HT1080 (cell line): ENCODE measurements at places on chromosomes 11 and 22. TPM values are rescaled to one million over a fixed set of nuclear protein-coding genes. Genes with fewer than 3 reads are reported as not detected.

OR51B2 gene
- total RNA-seq = 4.4 and 5.8 TPM in 2 replicates

DNA sequence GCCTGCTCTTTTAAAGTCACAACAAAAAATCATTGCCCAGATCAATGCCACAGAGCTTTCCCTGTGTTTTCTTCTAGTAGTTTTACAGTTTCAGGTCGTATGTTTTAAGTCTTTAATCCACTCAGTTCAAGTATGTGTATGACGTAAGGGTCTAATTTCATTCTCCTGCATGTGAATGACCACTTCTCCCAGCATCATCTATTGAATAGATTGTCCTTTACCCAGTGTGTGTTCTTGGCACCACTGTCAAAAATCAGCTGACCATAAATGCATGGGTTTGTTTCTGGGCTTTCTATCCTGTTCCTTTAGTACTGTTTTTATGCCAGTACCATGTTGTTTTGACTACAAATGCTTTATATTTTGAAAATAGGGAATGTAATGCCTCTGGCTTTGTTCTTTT lies 28.1 kb downstream of the INTS4 start:
- DNase-seq = no peak

DNA sequence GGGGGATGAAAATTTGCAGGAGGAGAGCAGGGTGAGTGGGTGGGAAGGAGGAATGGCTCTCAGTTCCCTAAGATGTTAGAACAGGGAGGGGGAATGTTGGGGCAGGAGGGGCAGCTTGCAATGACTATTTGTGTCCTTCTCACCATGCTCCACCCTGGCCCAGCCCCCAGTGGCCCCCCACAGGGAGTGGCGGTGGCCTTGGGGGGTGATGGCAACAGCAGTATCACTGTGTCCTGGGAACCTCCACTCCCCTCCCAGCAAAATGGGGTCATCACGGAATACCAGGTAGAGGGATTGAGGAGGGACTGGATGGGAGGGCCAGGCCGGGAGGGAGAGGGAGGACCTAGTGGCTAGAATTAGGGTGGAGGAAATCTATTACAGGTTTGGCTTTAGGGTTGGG lies 10.2 kb downstream of the ROBO3 start:
- no peak for DNase-seq

SMIM35 gene
- total RNA-seq = not detected in 2 replicates

GRCh38 chr11:95521133-95521542 lies 268.4 kb downstream of the FAM76B start:
- DNase-seq = peak; percentile 46

DEPDC7 gene
- 1.6 and 2.6 TPM in 2 replicates for total RNA-seq

MAJIN gene
- not detected in 2 replicates for total RNA-seq

DNA sequence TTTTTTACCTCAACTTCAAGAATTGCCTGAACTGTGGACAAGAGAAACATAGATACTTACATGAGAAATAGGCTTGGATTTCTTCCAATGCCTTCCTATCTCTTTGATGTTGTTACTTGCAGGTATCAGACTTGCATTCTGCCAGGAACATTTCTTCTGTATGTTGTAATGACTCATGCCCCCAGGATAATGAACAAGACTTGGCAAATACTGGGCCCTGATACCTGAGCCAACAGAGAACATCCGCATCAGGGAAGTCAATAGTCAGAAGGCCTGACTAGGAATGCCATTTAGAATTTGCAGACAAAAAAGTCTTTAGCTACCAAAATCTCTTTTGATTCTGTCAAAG lies 273.7 kb upstream of the KIRREL3 start:
- peak; percentile 29 for DNase-seq

ACRV1 gene
- total RNA-seq = 0.10 TPM in 1 of 2 replicates, not detected in the other

MICAL2 gene
- 254 and 314 TPM in 2 replicates for total RNA-seq

DNA sequence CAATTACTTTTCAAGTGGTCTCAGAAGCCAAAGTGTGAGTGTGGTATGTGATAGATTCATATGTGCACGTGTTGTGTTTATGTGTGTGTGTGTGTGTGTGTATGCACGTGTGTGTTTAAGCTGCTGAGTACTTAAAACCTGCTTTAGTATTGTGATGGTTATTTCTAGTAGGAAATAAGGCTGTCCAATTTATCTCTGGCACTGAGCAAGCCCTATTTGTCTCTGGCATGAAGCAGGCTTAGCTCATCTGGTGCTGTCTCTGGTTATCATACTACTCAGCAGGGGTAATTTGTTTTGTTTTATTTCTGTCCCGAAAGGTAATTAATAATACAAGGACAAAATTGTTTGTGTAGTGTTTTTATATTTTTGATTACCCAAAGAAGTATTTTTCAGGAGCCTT lies 333.7 kb downstream of the FAT3 start:
- DNase-seq = no peak

OR2D2 gene
- not detected in 2 replicates for total RNA-seq

DNA sequence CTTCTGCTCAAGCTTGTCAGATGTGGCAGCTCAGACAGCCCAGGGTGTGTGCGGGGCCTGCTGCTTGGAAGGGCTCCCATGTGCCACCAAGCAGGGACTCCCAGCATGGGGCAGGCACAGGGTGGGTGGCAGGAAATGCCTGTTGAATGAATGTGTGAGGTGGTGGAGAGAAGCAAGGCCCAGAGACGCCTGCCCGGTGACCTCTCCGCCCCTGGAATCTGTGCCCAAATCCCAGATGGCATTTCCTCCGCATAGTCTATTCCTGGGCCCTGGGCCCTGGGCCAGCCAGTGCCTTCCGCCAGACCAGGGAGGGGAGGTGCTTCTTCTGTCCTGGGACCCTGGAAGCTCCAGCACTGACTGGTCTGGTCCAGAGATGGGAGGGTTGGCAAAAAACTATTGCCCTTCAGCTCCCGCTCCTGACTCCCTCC lies 3.7 kb downstream of the CST6 start:
- DNase-seq = peak; percentile 97

DNA sequence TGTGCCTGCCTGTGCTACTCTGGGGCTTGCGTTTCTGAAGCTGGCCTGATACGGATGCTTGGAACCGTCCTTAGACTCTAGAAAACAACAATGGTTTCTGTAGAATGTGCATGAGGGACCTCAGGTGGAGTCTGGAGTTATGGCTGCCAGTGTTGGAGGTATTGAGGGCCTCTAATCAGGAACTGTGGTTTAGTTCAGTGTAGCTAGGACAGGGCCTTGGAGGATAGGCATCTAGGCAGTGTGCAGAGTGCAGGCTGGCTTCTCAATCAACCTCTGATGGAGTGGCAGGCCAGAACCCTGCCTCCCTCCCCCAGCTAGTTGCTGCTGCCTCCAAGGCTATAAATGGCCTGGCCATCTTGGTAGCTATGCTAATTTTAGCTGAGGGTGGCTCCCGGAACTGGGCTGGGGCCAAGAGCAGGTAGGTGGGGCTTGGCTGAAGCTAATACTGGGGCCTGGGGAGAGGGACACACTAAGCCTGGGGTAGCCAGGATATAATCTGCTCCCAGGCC lies 4.0 kb downstream of the STIM1 start:
- DNase-seq = no peak

SPI1 gene
- total RNA-seq = not detected in 2 replicates

- DNase-seq = no peak
Measured at GRCh38 chr11:94449029-94449428, 44.6 kb downstream of the MRE11 start.

- no peak for DNase-seq
Measured at GRCh38 chr11:2574553-2575535, 125.0 kb downstream of the KCNQ1OT1 start.

TCF20 gene
- 33.6 and 41.4 TPM in 2 replicates for total RNA-seq

GRCh38 chr22:40036591-40037225 lies 42.0 kb downstream of the FAM83F start:
- DNase-seq = peak; percentile 64

FOSL1 gene
- total RNA-seq = 236 and 374 TPM in 2 replicates

DNA sequence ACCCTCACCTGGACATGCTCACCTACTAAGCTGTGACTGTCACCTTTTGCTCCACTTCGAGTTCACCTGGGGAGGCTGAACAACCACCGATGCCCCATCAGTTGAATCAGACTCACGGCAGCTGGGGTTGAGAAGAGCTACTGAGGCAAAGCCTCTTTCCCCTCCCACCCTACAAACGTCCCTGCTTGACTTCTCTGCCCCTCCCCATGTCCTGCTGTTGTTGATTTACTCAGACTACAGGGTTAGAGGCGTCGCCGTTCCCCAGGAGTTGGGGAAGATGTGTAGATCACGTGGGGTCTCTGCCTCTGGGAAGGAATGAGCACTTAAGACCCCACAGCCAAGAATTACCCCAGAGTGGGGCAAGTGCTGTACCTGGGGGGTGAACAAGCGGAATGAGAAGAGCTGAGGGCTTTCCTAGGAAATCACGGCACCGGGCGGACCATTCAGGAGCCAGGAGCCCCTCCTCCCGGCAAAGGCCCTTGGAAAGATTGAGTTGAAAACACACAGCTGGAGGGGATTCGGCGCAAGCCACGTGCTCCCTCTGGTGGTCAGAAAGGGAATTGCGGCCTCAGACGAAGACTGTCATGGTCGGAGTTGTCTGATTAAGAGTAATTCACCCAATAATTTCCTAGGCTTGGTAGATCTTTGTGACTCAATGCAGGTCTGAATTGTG lies 7.0 kb downstream of the FXYD2 start:
- peak; percentile 75 for DNase-seq

GRCh38 chr11:125305345-125305744 lies 140.8 kb downstream of the PKNOX2 start:
- no peak for DNase-seq

GPR83 gene
- total RNA-seq = 0.05 TPM in 1 of 2 replicates, not detected in the other

GRCh38 chr11:13216019-13216710 lies 61.4 kb upstream of the BMAL1 start:
- peak; percentile 99 for DNase-seq

- DNase-seq = no peak
Measured at GRCh38 chr22:46327691-46328465, 7.6 kb upstream of the TRMU start.

P2RX3 gene
- not detected in 2 replicates for total RNA-seq

SLC22A9 gene
- total RNA-seq = not detected in 2 replicates

GRCh38 chr22:35344956-35345690 lies 35.8 kb upstream of the HMOX1 start:
- DNase-seq = no peak

DNA sequence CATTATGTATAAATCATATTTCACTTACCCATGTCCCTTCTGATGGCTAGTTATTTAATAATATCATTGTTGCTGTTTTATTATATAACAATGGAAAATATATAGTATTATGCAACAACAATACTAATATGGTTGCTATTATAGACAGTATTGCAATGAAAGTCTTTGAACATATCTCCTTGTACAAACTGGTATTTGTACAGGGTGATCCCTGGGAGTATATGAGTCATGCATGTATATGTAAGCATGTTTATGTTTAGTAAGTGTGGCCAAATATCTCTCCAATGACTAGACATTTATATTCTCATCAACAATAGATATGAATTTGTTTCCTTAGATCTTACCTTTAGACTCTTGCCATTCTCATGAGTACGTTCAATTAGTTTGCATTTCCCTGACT lies 55.9 kb downstream of the KCNC1 start:
- DNase-seq = peak; percentile 18

DNA sequence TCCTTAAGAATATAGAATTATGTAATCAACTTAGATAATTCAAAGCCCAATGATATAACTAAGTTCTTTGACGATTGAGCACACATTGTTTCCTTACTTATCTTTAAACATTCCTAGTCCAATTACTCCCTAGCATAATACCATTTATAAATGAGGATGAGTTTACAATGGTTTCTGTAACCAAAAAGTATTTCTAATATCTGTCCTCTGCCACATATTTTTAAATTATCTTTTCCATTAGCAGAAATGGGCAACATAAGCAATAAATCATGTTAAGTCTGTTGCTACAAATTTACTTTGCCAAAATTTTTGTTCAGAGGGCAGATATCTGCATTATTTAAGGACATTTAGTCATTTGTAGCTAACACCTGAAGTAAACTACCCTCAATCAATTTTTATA lies 6.7 kb downstream of the CREBZF start:
- DNase-seq = no peak

- DNase-seq = peak; percentile 94
Measured at GRCh38 chr11:95149651-95150364, 60.2 kb downstream of the ENDOD1 start.

OR8G1 gene
- total RNA-seq = not detected in 2 replicates

DNA sequence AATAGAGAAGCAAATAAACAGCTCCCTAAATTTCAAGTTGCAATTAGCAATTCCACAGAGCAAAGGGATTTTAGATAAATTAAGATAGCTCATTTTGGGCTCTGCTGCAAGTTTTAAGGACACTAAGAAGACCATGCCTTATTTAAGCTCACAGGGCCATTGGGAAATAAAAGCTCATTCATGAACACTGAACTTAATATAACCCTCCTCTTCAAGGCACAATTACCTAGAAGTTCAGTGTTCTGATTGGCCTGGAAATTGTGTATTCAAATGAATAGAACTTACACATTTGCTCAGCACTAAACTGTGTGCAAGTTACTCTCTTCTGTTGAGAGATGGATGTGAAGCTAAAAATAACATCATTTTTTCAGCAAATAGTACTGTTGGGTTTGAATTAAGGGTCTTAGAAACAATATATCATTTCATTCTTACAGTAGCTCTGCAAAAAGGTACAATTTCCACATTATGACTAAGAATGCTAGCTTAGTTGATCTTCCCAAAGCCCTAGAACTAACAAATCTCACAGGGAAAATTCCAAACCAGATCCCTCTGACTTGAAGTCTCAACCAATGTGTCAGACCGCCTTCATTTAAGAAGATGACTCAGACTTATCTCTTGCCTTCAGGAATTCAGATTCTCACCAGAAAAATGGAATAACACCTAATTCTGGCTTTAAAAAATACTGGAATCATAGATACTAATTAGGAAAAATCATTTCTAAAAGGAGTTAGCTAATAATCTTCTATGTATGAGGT lies 87.4 kb upstream of the LRRC55 start:
- peak; percentile 71 for DNase-seq

GRCh38 chr11:65525546-65526480 lies 930 bp downstream of the SCYL1 start:
- DNase-seq = no peak

- DNase-seq = no peak
Measured at GRCh38 chr11:86737737-86738136, 62.6 kb upstream of the PRSS23 start.

DNA sequence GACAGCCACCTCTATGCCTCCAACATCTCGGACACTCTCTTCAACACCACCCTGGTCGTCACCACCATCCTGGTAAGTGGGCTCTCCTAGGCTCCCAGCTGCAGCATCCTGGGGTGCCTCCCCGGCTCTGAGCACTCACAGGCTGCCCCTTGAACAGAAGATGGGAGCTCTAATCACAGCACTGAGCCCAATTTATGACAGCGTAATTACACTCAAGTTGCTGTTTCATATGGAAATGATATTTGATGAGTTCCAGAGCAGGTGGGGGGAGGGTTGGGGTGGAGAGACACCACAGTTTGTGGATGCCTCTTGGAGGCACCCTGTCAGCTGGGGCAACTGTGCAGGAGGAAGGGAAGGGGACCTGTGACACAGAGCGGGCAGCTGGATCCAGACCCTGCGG lies 125.3 kb upstream of the TBCEL start:
- no peak for DNase-seq

GRCh38 chr11:8766043-8766987 lies 83.7 kb downstream of the RPL27A start:
- peak; percentile 60 for DNase-seq

- no peak for DNase-seq
Measured at GRCh38 chr11:73366265-73366610, 10.0 kb upstream of the RELT start.
